ENCODE measurements at places on chromosomes 2 and 18.

DNA sequence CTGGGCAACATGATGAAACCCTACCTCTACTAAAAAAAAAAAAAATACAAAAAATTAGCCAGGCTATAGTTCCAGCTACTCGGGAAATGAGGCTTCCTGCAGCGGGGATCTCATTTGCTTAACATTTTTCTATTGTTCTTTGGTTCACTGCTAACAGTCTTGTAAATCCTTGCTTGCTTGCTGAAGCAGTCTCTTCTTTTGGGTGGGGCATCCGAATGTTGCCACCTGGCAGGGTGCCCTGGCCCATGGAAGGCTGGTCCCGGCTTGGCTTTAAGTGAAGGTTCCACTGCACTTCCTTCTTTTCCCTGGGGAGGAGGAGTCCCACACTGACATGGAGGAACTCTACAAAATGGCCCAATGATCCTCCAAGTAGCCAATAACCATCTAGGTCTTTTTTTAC, 6.0 kb upstream of the ANKRD29 start:
- no peak for DNase-seq

- DNase-seq, result no peak
Observed at GRCh38 chr2:105070010-105070865, 32.4 kb downstream of the MRPS9 start.

- no peak for DNase-seq
Observed at GRCh38 chr2:208415255-208415654, 8.7 kb downstream of the PTH2R start.

- DNase-seq, result no peak
Observed at GRCh38 chr2:216555274-216555673, 56.6 kb downstream of the RPL37A start.

- no peak for DNase-seq
Observed at GRCh38 chr2:220269367-220269766, 641.9 kb downstream of the SLC4A3 start.

- DNase-seq, result no peak
Observed at GRCh38 chr2:18479947-18480369, 80.5 kb downstream of the RDH14 start.

DNA sequence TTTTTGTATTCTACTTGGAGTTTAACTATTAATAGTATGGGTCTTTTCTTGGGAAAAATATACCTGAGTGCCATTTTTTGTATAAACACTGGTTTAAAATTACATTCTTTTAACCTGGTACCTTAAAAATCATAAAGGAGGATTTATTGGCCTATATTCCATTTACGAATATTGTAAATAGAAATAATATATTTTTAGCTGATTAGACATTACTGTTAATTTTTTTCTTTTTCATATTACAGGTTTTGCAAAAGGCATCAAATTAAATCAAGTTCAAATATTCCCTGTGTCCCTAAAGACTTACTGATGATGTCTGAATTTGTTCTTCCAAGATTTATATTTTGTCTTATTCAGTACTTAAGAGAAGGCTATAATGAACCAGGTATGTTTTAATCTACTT, 44.7 kb downstream of the UBR3 start:
- no peak for DNase-seq

GRCh38 chr2:181459621-181460021, 2.4 kb downstream of the ITGA4 start:
- DNase-seq, result no peak

- DNase-seq, result no peak
Observed at GRCh38 chr2:147543056-147543455, 301.8 kb upstream of the ACVR2A start.

DNA sequence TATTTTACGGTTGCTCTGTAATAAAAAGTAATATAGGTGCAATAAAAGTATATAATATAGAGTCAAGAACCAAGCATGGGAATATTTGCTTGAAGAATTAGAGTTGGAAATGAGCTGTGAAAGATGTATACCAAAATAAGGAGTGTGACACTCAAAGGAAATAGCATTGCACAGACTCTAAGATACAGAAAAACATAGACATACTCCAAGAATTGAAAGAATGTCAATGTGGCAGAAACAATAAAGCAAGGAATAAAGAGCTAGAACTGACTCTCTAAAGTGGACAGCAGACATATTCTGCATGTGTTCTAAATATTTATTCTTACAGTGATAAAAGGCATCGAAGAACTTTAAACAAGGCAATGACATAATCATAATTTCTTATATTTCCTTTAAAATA, 561.1 kb upstream of the SETBP1 start:
- DNase-seq, result no peak

GRCh38 chr2:75870651-75871137, 160.0 kb upstream of the GCFC2 start:
- DNase-seq, result no peak

DNA sequence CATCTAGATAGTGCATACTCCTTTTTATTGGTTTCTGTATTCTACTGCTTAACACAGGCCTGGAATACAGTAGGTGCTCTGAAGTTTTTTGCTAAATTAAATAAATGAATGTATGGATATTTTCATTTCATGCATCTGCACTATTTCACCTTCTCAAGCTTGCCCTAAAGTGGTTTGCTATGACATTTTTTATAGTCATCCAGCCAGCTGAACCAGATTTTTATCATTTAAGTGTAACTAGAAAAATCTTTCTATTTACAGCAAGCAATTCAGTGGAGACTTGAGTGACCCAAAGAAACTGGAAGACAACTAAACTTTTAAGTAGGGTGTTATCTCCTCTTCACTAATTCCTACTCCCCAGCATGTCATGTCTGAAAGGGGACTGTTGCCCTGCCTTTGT, 354.9 kb downstream of the OSR1 start:
- no peak for DNase-seq

- no peak for DNase-seq
Observed at GRCh38 chr2:169736902-169737301, 3.3 kb downstream of the KLHL23 start.

GRCh38 chr2:23826771-23827170, 100.2 kb downstream of the ATAD2B start:
- DNase-seq, result no peak

- no peak for DNase-seq
Observed at GRCh38 chr2:230784795-230785194, 72.2 kb downstream of the CAB39 start.

GRCh38 chr18:12305930-12306629, 2.0 kb upstream of the TUBB6 start:
- no peak for DNase-seq

DNA sequence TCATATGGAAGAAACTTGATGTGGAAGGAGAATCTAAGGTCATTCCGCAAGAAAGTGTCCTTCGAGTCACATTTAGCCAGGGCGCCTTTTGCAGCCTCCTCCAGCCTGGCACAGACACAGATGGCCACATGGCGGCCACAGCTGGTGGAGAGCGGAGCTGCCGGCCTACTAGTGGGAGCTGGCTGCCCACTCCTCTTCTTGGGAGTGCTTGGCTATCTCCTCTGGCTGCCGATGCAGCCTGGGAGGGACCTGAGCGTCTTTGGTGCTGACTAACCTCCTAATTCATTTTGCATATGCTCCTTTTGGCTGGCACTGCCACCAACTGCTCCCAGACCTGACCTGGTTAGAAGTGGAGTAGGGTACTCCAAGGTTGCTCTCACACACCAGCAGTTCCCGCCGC, 199.3 kb upstream of the MYT1L start:
- DNase-seq, result no peak

DNA sequence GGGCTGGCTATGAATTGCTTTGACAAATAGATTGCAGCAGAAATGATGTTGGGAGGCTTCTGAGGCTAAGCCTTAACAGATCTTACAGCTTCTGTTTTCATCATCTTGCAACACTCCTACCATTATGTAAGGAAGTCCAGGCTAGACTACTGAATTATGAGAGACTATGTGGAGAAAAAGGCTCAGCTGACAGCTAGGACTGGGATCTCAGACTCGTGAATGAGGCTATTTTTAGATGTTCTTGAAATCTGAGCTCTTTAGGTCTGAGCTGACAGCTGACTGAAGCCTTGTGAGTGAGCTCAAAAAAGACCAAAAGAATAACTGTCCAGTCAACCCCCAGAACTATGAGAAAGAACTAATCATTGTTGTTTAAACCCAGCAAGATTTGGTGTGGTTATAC, 70.3 kb downstream of the VWC2L start:
- no peak for DNase-seq

GRCh38 chr18:76610933-76611749, 116.1 kb upstream of the ZNF516 start:
- DNase-seq, result no peak

Data from T-helper 17 cell (primary cell).